ENCODE measurements at places on chromosomes 6 and 20.

GRCh38 chr6:6683969-6684833 lies 95.7 kb downstream of the LY86 start:
- DNase-seq = no peak

DNA sequence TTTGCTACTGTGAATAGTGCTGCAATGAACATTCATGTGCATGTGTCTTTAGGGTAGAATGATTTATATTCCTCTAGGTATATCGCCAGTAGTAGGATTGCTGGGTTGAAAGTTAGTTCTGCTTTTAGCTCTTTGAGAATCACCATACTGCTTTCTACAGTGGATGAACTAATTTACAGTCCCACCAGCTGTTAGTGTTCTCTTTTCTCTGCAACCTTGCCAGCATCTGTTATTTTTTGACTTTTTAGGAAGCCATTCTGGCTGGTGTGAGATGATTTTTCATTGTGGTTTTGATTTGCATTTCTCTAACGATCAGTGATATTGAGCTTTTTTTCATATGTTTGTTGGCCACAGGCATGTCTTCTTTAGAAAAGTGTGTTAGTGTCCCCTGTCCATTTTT lies 40.0 kb downstream of the PLG start:
- DNase-seq = no peak

GRCh38 chr6:149963462-149964307 lies at the start of gene ULBP1:
Gene ULBP1, plus strand, starts transcription at chr6:149963943. Its CDS starts 107 bp downstream, at chr6:149964050.
- no peak for DNase-seq

GRCh38 chr6:94680669-94681212 lies 896.6 kb upstream of the MANEA start:
- no peak for DNase-seq

DNA sequence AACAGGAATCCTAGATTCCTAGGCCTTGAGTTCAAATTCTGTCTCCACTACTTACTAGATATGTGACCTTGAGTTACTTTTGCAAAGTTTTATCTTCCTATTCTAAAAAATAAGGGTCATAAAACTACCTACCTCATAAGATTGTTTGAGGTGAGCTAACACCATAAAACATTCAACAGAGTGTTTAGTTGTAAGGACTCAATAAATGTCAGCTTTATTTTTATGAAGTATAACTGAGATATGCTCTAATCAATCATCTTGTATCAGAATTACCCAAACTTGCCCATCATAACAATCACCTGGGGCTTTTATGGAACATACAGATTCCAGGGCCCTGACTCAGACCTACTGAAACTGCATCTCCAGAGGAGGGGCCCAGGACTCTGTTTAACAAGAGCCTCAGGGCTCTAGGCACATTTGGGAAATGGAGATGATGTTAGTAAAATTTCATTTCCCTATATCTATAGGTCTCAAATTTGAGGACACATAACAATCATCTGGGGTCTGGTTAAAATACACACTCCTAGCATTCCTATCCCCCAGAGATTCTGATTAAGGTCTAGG lies 35.5 kb upstream of the MRAP2 start:
- no peak for DNase-seq

DNA sequence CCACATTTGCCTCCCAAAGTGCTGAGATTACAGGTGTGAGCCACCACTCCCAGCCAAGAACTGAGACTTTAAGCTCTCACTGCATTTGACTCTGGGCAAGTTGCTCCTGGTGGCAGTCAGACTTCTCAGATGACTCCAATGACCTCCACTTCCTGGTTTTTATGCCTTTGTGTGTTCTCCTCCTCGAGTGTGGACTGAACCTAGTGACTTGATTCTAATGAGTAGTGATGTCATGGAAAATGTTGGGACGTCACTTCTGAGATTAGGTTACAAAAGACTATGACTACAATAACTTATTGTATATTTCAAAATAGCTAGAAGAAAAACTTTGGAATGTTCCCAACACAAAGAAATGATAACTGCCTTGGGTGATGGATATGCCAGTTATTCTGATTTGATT lies 12.0 kb downstream of the SPINT3 start:
- no peak for DNase-seq

- DNase-seq = no peak
These were observed 21.0 kb downstream of the ZC3H12D start for GRCh38 chr6:149463781-149464180.

- DNase-seq = no peak
These were observed 222.2 kb upstream of the PRSS16 start for GRCh38 chr6:27025351-27025750.

GRCh38 chr20:59948212-59948611 lies 8.0 kb downstream of the FAM217B start:
- no peak for DNase-seq

- no peak for DNase-seq
These were observed 130.1 kb downstream of the BCAS1 start for GRCh38 chr20:53940360-53940702.

DNA sequence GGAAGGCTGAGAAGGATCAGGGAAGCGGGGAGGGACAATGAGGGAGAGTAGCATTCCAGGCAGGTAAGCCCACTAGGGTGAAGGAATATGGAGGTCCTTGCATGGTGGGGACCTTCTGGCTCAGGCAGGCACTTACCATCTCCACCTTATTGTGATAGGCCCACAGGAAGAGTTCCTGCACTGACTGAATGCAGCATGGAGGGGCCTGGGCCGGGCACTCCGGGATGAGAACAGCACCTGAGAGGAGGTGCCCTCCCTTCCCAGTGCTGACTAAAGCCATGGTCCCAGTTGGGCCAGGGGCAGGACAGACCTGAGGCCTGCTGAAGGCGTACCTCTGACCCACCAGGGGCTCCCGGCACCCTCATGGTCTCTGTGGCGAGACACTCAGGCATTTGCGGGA lies 392.7 kb downstream of the CDC5L start:
- DNase-seq = no peak

DNA sequence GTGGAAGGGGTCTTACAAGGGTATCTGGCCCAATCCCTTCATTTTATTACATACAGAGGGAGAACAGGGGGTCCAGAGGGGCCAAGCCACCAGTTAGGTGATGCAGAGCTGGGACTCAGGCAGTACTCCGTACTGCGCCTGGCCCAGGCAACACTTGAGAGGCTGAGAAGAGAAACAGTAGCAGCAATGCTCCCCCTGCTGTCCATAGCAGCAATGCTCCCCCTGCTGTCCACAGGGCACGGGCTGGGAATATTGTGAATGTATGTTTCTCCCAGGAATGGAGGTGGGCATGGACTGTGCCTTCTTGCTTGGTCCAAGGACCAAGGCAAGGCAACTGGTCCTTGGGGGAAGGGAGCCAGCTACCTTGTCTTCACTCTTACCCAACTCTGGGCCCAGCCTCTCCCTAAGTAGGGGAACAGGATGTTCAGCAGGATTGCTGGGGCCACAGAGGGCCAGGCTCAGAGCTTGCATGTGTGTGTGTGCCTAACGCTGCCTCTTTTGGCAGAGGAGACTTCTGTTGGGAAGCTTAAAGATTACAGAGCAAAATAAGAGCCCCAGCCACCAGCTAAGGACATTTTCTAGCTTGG lies 14.8 kb upstream of the FAM83C start:
- DNase-seq = peak; percentile 59

DNA sequence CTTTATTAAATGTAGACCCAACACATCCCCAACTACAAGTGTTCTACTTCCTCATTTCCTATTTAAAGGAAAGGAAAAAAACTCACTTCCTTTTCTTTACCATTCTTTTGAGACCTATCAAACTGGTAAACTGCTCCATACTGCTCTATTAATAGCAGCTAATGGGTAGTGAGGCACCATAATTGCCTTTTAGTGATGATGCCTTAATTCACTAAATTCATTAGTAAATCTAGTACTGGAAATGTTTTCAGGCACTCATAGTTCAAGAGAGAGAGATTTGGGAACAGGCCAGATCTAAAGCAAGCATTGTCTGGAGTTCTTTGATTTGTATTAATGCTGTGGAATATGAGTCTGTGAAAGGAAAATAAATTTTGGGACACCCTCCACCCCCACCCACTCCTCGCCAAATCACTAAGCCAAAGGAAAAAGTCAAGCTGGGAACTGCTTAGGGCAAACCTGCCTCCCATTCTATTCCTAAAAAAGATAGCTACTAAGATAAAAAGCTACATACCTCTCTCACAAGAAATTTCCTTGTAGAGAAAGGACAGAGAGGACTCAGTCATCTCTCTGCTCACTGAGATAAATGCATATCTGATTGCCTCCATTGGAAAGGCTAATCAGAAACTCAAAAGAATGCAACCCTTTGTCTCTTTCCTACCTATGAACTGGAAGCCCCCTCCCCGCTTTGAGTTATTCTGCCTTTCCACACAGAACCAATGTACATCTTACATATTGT lies 13.6 kb upstream of the IBTK start:
- DNase-seq = no peak

- no peak for DNase-seq
These were observed 14.4 kb downstream of the NEDD9 start for GRCh38 chr6:11218102-11218442.

GRCh38 chr20:15716256-15716655 lies 857.0 kb downstream of the KIF16B start:
- DNase-seq = no peak

GRCh38 chr6:10305790-10306415 lies 109.0 kb downstream of the TFAP2A start:
- no peak for DNase-seq

- no peak for DNase-seq
These were observed 879.7 kb upstream of the GJE1 start for GRCh38 chr6:141252828-141253608.

DNA sequence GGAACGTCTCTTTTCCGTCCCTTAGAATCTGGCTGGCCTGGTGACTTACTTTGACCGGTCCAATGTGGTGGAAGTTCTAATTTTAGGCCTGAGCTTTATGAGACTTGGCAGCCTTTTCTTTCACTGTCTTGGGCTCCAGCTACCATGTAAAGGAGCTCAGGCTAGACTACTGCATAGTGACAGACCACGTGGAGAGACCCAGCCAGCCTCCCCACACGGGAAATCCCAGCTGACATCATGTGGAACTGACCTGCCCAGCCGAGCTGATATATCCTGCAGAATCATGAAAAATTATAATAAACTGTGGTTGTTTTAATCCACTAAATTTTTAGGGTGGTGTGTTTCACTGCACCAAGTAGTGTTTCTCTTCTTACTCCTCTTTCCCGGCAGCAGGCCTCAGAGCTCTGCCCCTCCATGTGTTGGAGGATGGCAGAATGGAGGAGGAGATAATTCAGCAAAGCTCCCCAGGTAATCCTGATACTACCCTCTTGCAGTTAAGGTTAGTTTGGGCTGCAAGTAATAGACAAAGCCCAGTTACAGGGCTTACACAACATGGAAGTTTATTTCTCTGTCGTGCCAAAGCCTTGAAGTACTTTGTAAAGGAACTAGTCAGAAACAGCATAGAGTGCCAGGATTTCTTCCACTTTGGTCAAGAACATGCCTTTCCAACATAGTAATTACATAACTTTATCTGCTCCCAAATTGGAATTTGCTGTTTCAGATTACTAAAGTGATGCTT lies 87.5 kb downstream of the SH3BGRL2 start:
- DNase-seq = no peak

- DNase-seq = no peak
These were observed 243.9 kb downstream of the DLL1 start for GRCh38 chr6:170046791-170047626.

GRCh38 chr6:23692184-23692583 lies 433.8 kb upstream of the NRSN1 start:
- no peak for DNase-seq

DNA sequence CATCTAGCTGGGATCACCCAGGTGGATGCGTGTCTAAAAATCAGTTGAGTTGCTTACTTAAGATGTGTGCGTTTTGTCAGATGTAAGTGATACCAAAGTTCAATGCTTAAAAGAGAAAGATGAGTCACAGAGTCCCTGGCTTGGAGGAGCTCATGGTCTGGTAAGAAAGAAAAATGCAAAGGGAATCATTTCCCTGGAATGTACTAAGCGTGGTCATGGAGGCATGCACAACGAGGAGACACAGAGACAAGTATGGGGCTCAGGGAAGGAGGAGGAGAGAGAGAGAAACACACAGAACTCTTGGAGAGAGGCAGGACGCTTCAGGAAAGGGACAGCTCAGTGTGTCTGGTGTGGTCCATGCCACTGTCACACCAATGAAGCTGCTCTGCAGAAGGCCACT lies 186.9 kb upstream of the GMDS start:
- no peak for DNase-seq

GRCh38 chr20:59184880-59185447 lies 21.3 kb downstream of the ZNF831 start:
- no peak for DNase-seq

DNA sequence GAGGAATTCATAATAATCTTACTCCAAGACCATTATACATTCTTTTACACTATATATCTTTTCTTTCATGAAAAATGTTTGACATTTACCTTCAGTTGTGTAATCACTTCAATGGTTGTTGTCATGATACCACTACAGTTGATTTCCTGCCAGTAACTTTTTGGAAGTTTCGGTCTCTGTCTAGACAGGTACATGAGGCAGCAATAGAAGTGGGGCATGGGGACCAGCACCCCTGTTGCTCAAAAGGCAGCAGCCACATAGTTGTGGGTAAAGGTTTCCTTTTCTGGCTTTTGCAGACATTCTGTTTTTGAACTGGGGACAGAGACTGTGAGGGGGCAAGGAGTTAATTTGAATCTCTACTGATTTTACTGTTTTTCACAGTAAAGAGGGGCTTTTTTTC lies 14.1 kb downstream of the SAMD5 start:
- no peak for DNase-seq

- no peak for DNase-seq
These were observed 7.8 kb downstream of the DYNLT1 start for GRCh38 chr6:158636778-158637177.

GRCh38 chr6:148565930-148566663 lies 180.7 kb upstream of the UST start:
- DNase-seq = no peak

- no peak for DNase-seq
These were observed 880.9 kb downstream of the PRIM2 start for GRCh38 chr6:58198301-58198700.

GRCh38 chr6:79605061-79605460 lies 26.1 kb upstream of the SH3BGRL2 start:
- no peak for DNase-seq

- no peak for DNase-seq
These were observed 176.7 kb upstream of the RSPO3 start for GRCh38 chr6:126941751-126942150.

- DNase-seq = peak; percentile 67
These were observed 709 bp upstream of the ZNF76 start for GRCh38 chr6:35258858-35259193.

DNA sequence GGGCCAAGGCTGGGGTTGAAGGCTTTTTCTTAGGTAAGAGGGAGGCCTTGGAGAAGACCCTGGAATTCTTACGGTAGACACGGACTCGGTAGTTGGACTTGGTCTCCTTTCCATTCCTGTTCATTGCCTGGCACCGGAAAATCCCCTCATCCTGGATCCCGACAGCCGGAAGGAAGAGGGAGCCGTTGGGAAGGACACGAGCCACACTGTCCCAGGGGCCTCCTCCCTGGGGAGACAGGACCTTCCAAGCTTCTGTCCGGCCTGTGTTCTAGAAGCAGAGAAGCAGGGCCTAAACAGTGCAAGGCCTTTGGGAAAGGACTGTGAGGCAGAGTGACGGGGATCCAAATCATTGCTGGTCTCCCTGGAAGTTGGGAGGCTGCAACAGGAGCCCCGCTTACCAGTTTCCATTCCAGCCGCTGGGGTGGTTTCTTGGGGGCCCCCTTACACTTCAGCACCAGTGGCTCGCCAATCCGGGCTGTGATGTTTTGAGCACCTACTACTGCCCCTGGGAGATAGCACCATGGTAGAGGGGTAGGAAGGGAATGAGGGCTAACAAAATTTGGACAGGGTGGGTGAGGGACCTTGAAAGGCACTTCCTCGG lies 470 bp downstream of the AGER start:
- no peak for DNase-seq

Data from SHP77 (cell line).